ENCODE measurements at places on chromosomes 12 and 14.

- no peak for DNase-seq
These were observed 37.2 kb downstream of the TRMT5 start for GRCh38 chr14:60943637-60944032.

- DNase-seq = no peak
These were observed 3.9 kb downstream of the BLTP3B start for GRCh38 chr12:100138803-100139098.

- no peak for DNase-seq
These were observed 281.5 kb downstream of the TMEM117 start for GRCh38 chr12:44117337-44117736.

DNA sequence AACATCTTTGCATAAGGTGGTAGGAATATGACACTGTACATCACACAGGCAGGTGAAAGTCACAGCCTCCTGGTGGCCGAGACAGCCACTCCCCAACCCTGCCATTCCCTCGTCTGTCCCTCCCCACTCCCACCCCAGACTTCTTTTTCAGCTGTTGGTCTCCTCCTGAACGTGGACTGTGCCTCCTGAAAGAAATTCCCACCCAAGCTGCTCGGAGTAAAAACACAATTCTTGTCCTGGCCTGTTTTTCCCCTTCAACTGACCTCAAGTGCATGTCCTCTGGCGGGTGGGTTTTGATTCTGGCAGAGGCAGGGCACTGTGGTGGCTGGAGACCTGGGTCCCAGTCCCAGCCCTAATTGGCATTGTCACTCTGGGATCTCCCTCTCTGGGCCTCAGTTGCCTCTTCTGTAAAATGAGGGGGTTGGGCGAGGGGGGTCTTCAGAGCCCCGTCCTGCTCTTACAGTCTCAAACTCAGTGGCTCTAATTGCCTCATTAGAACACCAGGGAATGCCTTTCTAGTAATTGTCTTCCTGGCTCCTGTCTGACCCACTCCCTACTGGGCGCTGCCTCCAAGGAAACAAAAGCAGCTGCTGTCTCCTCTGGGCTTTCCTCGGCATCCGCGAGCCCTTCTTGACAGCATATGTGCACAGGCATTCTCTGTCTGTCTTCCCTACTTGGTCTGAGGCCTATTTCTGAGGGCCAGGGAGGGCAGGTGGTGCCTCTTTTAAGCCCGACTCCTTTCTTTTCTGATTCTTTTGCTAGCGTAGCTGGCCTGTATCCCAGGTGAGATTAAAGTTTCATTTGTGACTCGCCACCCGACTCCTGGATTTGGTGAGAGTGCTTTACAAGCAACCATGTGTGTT is 186.6 kb upstream of the RMST start:
- DNase-seq = no peak

GRCh38 chr12:118073768-118074167 is 12.8 kb upstream of the WSB2 start:
- DNase-seq = no peak

DNA sequence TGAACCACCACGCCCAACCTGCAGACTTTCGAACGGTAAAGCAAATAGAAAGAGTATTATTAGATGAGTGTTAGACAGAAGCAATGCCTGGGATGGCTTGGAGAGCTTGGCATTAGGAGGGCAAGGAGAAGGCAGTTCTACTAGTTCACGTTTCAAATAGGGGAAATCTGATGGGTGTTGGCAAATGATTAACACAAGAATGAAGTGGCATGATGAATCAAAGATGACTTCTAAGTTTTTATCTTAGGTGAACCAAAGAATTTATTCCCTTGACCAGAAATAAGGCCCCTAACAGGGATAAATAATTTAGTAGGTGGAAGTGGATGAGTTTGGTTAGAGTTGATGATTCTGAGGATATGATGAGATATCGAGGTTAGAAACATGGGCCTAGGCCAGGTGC is 38.5 kb downstream of the DRAM1 start:
- no peak for DNase-seq

DNA sequence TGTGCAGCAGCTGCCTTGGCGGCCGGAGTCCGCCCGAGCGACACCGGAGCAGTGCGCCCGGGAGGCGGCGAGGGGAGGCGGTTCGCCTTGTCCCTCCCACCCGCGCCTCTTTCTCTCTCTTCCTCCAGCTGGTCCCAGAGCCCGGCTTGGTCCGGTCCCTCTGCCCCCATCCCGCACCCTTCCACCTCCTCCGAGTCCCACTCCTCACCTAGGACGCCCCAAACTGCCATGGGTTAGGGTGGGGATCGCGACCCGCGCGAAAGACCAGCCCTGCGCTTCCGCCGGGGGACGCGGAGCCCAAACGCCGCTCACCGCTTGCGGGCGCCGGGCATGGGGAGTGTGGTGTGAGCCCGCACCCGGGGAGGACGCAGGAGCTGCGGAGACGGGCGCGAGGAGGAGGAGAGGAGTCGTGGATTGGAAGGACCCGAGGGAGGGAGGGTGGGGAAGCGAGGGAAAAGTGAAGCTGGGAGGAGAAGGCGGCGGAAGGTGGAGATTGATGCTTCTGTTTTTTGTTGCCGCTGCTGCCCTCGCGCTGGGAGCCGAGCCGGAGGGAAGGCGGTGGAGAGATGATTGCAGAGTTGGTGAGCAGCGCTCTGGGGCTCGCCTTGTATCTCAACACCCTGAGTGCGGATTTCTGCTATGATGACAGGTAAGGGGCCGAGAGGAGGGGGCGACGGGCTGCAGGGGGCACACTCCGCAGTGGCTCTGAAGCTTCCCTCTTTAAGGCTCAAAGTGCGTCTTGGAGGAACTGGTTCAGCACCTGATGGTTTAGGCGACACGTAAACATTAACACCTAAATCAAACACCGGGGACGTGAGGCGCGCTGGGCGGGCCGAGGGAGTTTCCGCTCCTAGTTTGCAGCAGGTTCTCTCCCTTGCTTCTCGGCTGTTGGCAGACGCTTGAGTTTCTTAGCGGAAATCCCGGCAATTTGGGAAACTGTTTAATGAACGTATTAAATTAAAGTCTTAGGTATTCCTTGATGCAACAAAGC is 610 bp downstream of the TMTC2 start:
- DNase-seq = peak; percentile 64

DNA sequence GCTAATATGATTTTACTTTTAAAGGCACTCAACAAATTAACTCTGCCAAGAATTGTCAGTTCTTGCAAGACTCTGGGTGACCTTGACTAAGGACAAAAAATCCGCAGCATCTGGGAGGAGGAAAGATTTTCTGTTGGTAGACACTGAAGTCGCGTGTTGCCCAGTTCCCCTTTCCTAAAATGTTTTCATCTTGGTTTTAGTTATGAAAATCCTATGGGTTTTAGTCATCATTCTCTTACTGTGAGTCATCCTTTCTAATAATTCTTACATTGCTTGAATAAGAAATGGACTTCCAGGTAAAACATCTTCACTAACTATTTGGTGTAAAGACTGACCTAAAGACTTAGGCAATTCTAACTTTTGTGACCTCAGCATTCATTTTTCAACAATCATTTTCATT is 9.1 kb downstream of the GSG1 start:
- no peak for DNase-seq

GRCh38 chr14:80930836-80931389 is 10.6 kb downstream of the CEP128 start:
- DNase-seq = no peak

- peak; percentile 28 for DNase-seq
These were observed 1.3 kb downstream of the CAMKK2 start for GRCh38 chr12:121295116-121295745.

DNA sequence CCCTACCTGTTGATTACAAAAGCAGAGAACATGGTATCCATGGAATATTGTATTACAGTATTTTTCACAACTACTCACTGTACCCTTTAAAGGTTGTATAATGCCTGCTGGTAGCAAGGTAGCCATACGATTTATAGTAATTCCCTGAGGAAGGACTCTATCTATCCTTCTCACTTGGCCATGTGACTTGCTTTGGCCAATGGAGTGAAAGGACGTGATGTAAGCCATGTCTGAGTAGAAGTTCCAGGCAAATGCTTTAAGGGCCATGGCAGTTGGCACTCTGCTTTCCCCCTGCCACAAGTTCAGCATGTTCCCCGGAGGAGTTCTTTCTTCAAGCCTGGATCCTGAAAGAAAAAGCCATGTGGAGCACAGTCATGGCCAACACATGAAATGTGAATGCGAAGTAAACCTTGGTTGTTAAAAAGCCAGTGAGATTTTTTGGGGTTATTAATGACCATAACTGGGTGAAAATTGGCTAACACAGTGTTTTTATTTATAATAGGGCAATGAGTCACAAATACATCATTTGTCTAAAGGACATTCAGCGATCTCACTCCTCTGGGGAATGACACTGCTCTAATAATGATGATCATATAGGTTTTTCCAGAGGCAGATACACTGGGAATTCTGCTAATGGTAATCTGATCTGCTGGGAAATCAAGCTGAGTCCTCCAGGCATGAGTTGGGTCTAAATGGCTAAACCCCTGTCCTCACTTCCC is 67.4 kb upstream of the SLC38A2 start:
- DNase-seq = no peak

DNA sequence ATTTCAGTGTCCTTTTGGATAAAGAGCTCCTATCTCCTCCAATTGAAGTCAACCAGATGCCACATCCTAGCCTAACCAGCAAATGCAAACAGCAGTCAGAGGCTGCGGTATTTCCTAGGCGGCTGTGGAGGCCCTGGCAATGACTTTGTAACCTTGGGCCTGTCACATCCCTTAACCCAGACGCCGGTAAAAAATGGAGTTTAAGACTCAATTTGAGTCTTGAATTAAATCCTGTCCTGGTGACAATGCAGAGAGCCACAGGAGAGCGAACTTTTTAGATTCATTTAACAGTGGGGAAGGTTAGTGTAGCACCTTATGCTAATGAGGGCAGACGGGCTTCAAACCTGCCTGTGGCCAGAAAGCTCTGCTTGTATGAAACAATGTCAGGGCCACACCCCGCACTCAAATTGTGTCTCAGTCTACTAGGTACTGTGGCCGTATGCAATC is 1.3 kb downstream of the C12orf75 start:
- no peak for DNase-seq

DNA sequence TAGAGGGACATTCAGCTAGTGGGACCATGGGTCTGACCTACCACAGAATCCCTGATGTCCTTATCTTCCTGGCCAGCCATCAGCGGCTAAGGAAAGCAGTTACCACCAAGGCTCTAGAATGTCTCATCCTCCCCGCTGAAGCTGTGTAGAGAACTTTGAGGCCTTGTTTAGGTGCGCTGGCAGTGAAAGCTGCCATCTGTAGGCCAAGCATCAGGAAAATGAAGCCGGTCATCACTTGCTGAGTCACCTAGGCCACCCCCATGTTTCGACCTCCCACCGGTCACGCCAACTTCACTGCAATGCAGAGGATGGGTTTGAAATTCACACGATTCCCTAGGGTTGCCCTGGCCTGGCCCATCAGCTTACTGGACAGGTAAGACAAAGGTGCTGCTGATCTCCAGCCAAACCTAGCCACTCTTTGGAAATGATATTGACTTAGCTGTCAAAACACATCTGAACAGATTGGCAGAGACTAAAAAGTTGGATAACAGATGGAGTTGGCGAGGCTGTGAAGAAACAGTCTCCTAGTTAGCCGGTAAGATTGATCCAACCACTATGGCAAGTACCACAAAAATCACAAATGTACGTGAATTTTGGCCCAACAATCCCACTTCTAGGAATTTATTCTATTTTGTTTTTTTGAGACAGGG is 52.0 kb downstream of the NOS1 start:
- no peak for DNase-seq

GRCh38 chr14:89509891-89510290 is 92.9 kb upstream of the FOXN3 start:
- no peak for DNase-seq

- no peak for DNase-seq
These were observed 123.3 kb upstream of the OR4E1 start for GRCh38 chr14:21796916-21797315.

- no peak for DNase-seq
These were observed 80.4 kb downstream of the PPFIBP1 start for GRCh38 chr12:27604431-27604830.

- DNase-seq = no peak
These were observed 2.1 kb upstream of the GPR132 start for GRCh38 chr14:105067140-105067968.

- DNase-seq = no peak
These were observed 36.5 kb upstream of the PTCSC3 start for GRCh38 chr14:36212987-36213386.

GRCh38 chr12:45402288-45402687 is 186.4 kb downstream of the ANO6 start:
- DNase-seq = no peak

DNA sequence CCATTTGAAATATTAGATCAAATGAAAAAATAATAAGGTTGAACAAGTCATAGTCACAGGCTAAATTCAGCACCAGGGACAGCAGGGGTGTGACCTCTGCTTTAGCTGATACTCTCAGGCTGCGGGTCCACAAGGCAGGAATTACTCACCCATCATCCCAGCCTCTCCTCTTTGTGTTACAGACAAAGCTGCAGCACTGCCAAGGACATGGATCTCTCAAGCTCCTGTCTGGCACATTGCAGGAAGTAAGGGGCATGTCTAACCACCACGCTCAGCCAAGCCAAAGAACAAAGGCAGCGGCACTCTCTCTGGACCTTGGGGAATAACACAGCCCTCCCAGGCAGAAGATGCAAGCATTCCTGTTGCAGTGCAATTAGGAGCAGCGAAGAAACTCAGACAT is 783.8 kb downstream of the VRK1 start:
- no peak for DNase-seq

GRCh38 chr14:103802356-103802755 is 45.0 kb downstream of the PPP1R13B start:
- no peak for DNase-seq

DNA sequence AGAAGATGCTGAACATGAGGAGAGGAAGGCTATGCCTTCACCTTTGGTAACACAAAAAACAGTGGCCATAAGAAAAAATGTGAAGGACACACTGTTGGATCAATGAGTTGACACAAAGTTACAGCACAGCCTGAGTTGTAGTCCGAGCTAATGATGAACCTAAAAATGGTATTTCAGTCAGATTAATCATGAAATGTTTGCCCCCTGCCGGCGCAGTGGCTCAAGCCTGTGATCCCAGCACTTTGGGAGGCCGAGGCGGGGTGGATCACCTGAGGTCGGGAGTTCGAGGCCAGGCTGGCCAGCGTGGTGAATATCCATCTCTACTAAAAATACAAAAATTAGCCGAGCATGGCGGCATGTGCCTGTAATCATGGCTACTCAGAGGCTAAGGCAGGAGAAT is 1.3 kb upstream of the CAPRIN2 start:
- no peak for DNase-seq

DNA sequence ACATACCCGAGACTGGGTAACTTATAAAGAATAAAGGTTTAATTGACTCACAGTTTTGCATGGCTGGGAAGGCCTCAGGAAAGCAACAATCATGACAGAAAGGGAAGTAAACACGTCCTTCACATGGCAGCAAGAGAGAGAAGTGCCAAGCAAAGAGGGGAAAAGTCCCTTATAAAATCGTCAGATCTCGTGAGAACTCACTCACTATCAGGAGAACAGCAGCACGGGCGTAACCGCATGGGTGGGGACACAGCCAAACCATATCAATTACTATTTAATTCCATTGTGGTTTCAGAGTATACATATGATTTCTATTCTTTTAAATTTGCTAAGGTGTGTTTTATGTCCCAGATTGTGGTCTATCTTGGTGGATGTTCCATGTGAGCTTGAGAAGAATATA is 117.9 kb downstream of the SCAF11 start:
- no peak for DNase-seq

All from caudate nucleus (tissue), 63 donors.